ENCODE measurements at places on chromosomes 5 and 9.

DNA sequence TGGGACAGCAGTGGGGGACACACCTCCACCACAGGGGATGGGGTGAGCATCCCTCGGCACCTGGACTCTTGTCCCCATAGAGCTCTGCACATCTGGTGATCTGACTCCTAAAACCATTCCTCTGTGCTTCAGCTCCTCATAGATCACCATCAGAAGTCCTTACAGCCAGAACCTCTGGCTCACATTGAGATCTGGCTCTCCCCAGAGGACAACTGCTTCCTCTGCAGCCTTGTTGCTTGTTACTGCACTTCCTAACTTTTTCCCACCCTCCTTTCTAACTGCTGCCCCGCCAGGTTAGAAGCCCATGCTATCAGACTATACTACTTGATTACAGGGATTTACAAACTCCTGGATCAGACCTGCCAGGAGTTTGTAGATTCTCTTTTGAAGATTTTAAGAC lies 64.5 kb downstream of the ARSB start:
- DNase-seq: no peak

GRCh38 chr9:35646533-35647265 lies 4.0 kb downstream of the SIT1 start:
- DNase-seq: peak; percentile 93

GRCh38 chr5:163894645-163895044 lies 389.2 kb downstream of the MAT2B start:
- no peak for DNase-seq

- no peak for DNase-seq
Measured at GRCh38 chr9:109417054-109417453, 81.1 kb downstream of the PTPN3 start.

DNA sequence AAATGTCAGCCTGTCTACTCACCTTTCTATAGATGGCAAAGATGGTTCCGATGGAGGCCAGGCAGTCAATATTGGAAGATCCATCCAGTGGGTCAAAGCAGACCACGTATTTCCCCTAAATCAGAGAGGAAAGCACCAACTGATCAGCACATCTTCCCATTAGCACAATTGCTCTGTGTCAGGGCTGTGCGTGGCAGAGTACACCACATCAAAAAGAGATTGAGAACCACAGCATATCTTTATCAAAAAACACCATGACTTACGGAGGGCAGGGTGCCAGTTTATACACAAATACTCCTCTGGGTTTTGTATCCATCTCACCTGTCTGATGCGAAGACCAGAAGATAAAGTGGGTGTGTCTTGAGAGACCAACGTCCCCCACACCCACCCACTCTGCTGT lies 9.1 kb downstream of the FBP2 start:
- DNase-seq: no peak

GRCh38 chr9:116547729-116548426 lies 139.2 kb upstream of the TRIM32 start:
- no peak for DNase-seq

DNA sequence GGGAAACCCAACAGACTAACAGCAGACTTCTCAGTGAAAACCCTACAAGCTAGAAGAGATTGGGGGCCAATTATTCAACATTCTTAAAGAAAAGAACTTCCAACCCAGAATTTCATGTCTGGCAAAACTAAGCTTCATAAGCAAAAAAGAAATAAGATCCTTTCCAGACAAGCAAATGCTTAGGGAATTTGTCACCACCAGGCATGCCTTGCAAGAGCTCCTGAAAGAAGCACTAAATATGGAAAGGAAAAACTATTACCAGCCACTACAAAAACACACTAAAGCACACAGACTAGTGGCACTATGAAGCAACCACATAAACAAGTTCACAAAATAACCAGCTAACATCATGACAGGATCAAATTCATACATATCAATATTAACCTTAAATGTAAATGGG lies 131.1 kb downstream of the OR2K2 start:
- no peak for DNase-seq

GRCh38 chr9:109845226-109845625 lies 65.2 kb downstream of the PALM2AKAP2 start:
- no peak for DNase-seq

- no peak for DNase-seq
Measured at GRCh38 chr9:37370968-37371563, 51.4 kb upstream of the GRHPR start.

- DNase-seq: no peak
Measured at GRCh38 chr5:54725391-54726280, 208.1 kb downstream of the SNX18 start.

GRCh38 chr5:181061645-181062044 lies 21.6 kb downstream of the BTNL9 start:
- no peak for DNase-seq

DNA sequence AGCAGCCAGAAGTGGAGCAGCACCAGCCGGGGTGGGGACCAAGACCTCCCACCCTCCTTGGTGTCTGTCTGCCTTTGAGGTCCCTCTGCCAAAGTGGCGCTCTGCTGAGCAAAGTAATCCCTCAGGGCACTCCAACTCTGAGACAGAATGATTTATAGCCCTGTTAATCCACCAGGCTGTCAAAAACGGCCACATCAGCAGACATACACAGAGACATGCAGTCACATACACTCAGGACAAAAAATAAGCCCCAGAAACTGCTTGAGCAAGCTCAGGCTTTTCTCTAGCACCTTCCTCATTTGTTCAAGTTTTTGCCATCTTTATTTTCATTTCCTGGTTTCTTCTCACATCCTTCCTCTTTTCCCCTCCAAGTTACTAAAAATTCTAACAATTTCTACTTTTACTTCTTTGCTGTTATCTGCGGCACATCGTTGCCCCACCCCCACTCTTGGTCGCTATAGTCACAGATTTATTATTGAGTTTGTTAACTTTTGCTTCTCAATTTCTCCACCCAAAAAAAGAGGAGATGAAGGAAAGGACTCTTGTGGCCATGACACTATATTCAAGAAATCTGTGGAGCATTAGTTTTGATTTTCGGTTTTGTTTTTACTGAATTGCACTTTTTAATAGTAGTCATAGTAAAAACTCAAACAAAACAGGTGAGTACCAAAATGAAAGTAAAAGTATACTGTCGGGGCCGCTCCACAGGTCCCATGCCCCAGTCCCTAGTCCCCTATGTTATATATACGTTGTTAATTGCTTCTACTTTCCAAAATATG lies 17.4 kb upstream of the ADRB2 start:
- peak; percentile 54 for DNase-seq

GRCh38 chr9:98911042-98911441 lies 32.7 kb upstream of the COL15A1 start:
- DNase-seq: no peak

GRCh38 chr5:39485079-39485478 lies 60.3 kb upstream of the DAB2 start:
- no peak for DNase-seq

DNA sequence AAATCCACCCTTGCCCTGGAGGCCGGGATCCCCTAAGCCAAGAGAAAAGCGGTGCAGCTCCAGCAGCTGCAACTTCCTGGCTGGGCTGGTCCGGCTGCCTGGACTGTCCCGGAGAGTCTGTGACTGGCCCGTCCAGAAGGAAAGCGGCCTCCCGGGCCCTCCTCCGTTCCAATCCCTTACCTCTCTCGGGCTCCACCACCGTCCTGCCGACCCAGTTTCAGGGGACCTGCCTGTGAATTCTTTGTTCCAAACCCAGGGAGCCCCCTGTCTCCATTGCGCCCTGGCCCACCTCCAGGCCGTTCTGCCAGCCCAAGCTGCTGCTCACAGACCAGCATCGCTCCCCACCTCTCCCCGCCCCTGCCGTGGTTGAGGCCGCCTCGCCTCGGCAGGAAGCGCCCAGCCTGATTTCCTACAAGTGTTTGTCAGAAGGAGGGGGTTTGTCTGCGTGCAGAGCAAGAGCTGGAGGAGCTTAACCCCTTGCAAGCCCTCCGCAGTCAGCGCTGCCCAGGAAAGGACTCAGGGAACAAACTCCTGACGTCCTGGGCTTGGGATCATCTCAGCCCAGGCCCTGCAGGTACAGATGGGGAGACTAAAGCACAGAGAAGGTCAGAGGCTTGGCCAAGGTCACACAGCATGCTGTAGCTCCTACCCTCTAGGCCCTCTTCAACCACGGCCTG lies at the start of gene AKNA:
Gene AKNA, minus strand, starts transcription at position 303 of the 677 bp plus-strand sequence. CDS start 6,649 bp downstream, outside the sequence.
- DNase-seq: peak; percentile 83

GRCh38 chr9:109269081-109269480 lies 51.8 kb downstream of the EPB41L4B start:
- no peak for DNase-seq

DNA sequence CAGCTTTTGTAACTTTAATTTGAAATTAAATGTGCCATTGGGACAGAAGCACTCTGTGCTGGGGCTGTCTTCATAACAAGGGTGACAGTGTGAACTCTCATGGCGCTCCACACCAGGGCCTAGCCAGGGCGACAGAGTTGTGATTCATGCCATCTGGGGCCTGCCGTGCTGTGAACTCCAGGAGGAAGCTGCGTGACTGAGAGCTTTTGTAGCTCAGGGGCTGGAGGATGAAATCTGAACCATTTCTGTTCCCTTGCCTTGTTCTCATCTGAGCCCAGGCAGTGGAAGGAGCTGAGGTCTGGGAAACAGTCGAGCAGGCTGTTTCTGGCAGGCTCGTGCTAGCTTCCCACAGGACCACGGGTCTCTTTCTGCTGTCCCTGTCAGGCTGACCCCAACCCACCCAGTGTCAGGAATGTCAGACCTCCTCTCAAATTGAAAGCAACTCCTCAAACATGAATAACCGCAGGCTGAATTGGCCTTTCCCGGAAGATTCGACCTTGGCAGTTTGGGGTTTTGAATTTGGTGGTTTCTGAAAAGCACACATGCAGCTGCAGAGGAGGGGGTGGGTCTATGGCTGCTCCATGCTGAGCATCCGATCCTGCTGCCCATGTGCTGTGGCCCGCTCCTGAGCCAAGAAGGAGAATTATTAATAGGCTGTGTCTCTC lies 69.2 kb upstream of the RPS23 start:
- no peak for DNase-seq

DNA sequence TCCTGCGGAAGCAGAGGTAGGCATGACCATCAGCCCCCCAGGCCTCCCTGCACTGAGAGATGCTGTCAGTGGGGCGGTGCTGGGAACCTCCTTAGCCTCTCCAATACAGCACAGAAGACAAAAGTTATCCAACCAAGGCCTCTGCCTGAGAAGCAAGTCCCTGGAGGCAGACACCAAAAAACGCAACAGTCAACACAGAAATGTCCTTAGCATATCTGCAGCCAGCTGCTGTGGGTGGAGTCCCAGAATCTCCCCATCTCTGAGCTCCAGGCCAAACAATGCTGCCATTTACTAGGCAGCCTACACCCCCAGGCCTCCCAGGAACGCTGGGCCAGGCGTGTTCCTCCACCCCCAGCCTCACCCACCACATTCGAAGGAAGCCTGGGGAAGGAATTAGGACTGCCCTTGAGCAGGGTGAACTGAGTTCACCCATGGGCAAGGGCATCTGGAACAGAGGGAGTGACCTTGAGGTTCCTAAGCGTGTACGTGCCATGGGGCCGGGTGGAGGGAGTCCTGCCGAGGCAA lies 43.7 kb downstream of the STK10 start:
- DNase-seq: no peak

DNA sequence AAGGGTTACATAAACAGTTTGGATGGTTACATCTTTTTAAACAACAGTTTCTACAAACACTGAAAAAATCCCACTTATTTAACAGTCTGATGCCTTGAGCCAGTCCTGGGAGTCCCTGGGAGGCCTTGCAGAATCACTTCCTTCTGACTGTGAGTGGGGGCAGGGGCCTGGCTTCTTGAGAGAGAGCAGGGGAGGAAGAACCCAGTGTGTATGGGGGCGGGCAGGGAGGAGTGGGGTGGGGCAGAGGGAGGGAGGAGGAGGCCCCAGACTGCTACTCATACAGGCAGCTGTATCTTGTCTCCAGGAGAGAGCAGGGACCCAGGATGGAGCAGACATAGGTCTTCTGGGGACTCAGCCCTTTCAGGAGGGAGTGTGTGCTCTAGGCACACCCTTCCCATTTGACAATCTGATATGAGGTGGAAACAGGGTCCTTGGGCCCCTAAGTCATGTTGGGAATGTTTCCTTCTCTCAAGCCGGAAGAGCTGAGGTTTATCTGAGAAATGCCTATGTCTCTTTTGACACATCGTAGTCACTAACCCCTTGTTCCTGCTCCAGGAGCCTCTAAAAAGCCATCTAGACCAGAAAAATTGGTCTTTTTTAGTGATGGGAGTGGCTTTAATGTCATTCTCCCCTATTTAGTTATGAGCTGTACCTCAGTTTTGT lies 52.8 kb downstream of the IRF1 start:
- DNase-seq: peak; percentile 71

- DNase-seq: no peak
Measured at GRCh38 chr9:116713271-116713670, 26.2 kb downstream of the TRIM32 start.

DNA sequence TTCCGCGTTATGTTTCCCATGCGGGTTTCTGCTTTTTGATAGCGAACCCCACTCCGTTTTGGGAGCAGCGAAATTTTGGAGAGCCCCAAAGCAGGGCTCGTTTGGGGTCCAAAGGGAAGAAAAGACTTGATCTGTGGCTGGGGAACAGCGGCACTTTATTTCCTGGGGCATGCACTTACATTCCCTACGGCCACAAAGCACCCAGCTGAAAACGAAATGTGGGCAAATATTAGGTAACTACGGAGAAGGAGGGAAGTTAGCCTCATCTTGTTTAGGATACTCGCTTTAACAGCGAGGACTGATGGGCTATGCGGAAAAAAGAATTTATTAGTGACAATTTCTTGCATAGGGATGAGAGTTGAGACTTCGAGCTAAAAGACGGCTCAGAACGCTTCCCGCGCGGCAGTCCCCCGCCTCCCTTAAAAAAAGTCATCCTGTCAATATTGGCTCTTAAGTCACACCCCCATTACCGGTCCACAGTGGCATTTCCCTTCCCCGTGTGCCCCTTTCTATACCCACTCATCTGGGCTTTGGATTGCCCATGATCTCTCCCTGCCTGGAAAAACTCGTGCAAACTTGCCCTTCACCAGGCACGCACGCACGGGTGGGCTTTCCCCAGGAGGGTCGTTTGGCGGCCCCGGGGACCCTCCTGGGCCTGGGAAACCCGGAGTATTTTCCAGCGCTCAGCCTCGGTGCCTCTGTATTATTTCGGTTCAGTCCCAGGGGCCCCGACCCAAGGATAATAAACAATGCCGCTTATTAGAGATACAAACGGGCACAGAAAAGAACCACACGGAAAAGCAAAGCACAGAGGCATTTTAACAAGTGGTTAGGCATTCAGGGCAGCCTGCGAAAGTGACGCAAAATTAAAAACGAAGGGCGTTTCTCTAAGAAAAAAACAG lies 35.8 kb upstream of the NFIB start:
- DNase-seq: no peak

DNA sequence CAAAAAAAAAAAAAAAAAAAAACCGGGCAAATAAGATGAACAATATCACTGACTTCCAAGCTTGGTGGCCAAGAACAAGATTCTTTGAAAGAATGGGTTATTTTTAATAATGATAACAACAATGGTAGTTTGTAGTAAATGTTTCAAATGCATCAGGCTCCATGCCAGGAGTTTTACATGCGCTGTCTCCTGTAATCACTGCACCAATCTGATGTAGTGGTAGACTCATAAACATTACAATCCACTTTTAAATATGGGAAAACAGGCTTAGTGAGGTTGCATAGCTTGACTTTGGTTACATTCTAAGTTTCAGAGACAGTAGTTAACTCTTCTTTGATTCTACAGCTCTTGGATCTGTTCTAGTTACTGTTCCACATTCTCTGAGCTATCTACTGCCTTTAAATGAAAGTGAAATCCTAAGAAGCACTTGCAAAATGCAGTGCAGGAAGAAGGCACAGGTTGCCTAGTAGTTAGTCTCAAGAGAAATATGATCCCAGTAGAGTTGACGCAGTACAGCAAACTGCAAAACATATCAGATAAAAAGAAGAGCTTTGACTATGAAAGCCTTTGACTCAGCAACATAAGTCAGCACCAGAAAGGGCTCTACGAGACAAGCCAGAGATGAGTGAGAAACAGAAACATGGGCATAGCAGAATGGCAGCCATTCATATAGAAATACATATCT lies 62.1 kb downstream of the PDE4D start:
- no peak for DNase-seq

- DNase-seq: peak; percentile 28
Measured at GRCh38 chr5:164013077-164013670, 507.8 kb downstream of the MAT2B start.
